ENCODE measurements at places on chromosomes 2 and 18.

GRCh38 chr2:75498907-75499306, 61.8 kb downstream of the EVA1A start:
- DNase-seq: no peak

- DNase-seq: no peak
These were observed 70.0 kb upstream of the MAP4K4 start for GRCh38 chr2:101627285-101628029.

DNA sequence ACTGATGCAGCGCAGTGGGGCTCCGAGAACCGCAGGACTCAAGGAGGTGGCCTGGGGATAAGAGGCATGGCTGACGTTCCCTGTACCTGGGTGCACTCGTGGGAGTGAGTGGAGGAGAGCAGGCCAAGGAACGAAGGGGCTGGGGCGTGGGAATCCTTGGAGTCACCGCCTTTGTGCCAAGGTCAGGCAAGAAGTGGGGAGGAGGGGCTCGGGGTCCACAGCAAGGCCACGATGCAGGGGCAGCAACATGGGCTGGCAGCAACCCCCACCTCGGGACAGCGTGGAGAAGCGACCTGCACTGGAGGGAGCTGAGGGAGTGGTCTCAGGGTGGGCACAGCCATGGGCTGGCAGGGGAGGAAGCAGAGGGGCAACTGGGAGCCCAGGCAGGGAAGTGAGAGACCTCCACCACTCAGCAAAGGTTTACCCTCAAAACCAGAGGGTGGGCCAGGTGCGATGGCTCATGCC, 18.6 kb downstream of the ARID5A start:
- no peak for DNase-seq

DNA sequence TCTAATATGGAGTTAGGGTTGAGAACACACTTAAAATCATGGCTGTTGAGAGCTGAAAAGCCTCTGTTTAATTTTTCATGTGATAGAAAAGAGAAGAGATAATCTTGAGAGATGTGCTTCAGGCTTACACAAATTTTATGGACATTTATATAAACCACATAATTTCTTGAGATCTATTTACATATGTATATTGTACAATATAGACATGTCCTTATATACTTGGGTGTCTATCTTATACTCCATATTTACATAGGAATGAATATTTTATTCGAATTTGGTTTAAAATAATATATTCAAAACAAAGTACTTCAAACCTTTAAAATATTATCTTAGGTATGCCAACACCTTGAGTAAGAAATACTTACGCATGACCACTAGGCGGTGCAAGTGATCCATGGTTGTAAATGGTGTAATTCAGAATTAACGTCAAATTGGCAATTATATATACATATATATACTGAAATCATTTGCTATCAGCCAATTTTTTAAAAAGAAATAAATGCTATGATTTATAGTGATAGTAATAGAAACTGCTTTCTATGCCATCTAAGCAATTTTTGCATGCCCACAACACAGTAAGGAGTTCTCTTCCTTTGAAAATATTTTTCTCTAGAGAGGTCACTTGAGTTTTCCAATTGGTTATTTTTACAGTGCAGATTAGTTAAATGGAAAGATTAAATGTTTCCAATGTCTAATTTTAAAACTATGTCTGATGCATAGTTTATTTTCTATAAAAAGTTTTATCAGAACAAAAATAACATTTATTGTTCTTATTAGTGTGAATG, 37.6 kb upstream of the SPAG16 start:
- DNase-seq: peak; percentile 40

DNA sequence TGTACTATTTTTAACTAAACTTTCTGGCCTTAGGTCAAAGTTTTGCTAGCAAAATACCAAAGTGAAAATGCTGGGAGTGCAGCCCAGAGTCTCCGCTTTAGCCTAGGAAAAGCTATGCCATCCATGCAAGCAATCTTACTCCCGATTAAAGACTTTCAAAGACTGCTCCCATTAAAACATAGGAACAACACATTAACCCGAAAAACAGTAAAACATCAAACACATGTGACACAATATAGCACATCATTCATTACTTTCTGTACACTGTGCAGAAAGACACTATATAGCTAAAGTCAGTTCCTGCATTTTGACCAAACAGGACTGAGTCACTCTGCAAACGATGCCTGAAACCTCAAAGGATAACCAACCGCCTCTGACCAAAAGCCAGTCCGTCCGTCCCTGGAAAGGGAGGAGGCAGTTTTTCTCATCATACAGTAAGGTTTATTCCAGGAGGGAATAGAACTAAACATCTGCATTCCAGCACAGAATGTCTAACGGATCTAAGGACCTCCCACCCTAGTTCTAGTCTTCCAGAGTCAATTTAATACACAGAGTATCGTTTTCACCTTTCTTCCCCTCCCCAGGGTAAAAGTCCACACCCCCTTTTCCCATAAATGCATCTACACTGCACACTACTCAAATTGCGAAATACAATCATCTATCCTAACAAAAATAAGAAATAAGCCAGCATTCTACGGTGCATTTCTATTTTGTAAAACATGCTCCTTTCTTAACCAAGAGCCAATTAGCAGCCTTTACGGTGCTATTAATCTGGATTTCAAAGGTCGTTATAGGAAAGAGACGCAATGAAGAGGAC, 1.7 kb downstream of the ROCK2 start:
- no peak for DNase-seq

- no peak for DNase-seq
These were observed 28.0 kb downstream of the EMILIN2 start for GRCh38 chr18:2874765-2875164.

DNA sequence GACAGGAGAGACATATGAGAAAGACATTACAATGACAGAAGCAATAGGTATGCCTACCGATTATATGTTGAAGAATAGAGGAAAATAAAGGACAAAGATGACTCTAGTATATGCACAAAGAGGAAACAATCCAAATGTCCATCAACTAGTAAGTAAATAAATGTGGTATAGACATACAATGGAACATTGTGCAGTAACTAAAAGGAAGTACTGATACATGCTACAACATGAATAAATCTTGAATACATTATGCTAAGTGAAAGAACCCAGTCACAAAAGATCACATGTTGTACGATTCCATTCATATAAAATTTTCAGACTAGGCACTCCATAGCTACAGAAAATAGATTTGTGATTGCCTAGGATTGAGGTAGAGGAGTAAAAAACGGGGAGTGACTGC, 28.5 kb upstream of the PGAP1 start:
- no peak for DNase-seq
